GM12891 (cell line): ENCODE measurements at places on chromosomes 5 and 9.
A peak's percentile ranks its signal among the peaks of the same experiment; 100 is the strongest.

GRCh38 chr9:134812343-134812673 is 68.3 kb upstream of the FCN2 start:
- DNase-seq, result no peak

- no peak for DNase-seq
Measured at GRCh38 chr9:112224401-112225289, 49.5 kb upstream of the SUSD1 start.

- DNase-seq, result no peak
Measured at GRCh38 chr5:149345892-149346222, 558 bp downstream of the GRPEL2 start.

DNA sequence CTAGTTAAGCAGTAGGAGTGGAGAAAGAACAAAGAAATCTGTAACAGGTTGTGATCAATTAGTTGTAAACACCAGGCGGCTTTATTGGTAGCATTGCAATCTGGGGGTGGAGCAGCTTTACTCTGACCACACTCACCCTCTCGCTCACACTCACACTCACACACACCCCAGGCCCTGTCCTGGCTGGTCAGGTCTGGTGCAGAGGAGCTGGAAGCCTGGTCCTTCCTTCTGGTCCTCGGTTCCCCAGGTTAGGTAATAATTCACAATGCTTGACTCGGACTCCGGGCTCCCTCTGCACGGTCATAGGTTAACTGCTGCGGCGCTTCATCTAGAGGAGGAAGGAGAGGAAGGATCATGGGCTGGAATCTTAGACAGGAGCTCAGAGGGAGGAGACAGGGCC is 1.6 kb downstream of the CCL19 start:
- no peak for DNase-seq

DNA sequence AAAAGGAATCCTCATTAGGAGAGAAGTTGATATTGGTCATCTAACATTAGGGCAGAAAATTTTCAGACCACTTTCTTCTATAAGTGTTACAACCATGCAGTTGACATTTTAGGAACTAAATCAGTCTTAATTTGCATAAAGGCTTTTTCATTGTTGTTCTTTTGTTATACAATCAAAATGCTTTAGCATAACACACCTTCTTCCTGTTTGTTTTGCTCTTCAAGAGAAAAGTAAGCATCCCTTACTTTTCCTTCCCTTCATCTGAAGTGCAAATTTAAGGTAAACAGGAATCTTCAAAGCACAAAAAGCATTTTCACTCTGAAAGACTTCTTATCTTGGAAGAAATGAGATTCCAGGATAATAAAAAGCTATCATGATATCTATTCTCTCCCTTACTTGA is 273.6 kb downstream of the PTPRD start:
- no peak for DNase-seq

DNA sequence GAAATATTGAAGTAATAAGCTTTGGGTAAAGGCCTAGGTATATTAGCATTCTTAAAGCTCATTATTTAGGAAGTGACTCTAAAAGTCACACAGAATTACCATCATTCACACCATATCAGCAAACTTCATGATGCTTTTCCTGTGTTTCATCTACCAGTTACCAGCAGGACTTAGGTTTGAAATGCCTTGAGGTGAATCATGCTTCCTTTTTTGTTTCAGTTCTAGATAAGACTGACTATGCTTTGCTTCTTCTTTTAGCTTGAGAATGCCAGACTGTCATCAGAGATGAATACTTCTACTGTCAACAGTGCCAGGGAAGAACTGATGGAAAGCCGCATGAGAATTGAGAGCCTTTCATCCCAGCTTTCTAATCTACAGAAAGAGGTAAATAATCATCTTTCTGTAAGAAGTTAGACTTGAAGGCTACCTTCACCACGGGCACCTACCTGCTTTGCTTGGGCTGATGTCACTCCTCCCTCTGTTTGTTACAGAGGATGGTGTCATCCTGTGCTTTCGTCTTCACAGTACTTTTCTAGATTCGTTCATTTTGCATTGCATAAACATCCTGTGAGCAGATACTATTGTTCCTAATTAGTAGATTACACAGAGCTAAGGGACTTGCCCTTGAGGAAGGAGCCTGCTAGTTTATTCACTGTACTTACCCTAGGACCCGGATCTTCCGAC is 34.7 kb downstream of the LMNB1 start:
- no peak for DNase-seq

DNA sequence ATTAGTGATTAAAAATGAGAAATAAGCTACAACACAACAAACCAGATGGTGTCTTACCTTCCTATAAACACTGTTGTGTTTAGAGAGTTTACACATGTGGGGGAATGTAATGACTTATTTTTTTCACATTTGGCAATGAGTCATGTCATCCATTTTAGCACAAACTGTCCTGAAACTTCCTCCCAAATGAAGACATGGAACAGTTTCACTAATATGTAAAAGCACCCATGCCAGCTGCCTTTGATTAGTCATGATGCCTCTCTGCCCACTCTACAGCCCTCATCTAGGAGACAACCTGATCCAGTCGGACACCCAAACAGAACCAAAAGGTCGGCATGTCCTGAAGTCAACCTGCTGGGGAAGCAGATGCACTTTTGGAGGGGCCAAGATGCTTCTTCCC is 98.2 kb downstream of the SEMA5A start:
- DNase-seq, result no peak

GRCh38 chr9:133733796-133734533 is 4.2 kb downstream of the SARDH start:
- no peak for DNase-seq

- no peak for DNase-seq
Measured at GRCh38 chr5:65366655-65367054, 115.1 kb downstream of the ADAMTS6 start.

- DNase-seq, result no peak
Measured at GRCh38 chr9:35162605-35163315, 951 bp downstream of the UNC13B start.

DNA sequence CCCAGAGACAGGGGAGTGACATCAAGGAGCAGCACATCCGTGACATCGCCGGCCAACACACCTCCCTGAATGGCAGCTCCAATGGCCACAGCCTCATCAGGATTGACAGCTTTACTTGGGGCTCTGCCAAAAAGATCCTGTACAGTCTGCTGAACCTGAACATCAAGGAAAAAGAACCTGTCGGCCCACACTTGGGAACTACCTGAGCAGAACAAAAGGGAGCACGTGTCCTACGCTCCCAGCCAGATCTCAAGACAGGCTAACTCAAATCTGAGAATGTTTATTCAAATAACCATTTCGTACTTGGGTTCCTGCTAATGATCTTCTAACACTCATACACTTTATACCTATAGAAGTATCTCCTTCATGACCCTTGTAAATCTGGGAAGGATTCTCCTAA is 15.3 kb downstream of the HSPA9 start:
- no peak for DNase-seq

GRCh38 chr5:124528838-124529237 is 217.6 kb downstream of the ZNF608 start:
- no peak for DNase-seq

GRCh38 chr9:17907779-17908508 is 329.1 kb downstream of the SH3GL2 start:
- DNase-seq, result no peak

- no peak for DNase-seq
Measured at GRCh38 chr9:121826711-121827110, 175.3 kb downstream of the DAB2IP start.

GRCh38 chr5:98839469-98840383 is 66.3 kb downstream of the RGMB start:
- peak; percentile 9 for DNase-seq

DNA sequence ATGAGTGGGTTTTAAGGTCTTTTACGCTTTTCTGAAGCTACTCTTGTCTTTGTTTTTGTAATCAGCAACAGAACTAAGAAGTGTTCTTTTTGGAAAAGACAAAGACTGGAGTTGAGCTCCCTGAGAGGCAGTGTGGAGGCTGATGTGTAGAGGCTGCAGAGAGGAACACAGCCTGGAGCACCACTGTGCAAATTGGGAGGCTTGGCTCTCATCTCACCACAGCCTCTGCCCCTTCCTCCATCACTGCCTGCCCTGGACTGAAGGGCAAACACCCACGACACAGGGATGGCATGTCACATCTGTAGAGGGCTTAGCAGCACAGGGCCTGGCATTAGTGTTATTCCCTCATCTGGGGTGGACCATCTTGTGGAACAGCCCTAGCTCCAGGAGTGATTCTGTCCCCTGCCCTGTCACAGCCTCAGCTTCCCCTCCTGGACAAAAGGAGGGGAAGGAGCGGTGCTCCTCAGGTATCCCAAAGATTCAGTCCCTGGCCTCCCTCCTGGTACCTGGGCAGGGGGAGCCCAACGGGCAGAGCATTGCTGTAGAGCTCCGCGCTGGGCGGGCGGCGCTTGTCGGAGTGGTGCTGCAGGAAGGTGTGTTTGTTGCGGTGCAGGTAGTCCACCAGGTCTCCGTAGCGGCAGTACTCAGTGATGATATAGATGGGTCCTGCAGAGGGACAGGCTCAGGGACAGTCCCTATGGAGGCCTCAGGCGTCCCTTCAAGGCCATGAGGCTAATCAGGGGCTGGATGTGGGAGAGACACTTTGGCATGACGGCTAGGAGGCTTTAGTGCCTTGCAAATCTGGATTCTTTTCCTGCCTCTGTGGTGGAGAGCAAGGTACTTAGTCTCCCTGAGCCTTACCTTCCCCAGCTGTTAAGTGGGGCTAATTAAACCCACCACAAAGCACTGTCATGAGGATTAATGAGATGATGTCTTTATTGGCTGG is 32.8 kb downstream of the PDGFRB start:
- no peak for DNase-seq

GRCh38 chr5:69364850-69365249 is 4.5 kb downstream of the AK6 start:
- DNase-seq, result no peak

- DNase-seq, result no peak
Measured at GRCh38 chr5:80986382-80986781, 26.2 kb downstream of the RASGRF2 start.

DNA sequence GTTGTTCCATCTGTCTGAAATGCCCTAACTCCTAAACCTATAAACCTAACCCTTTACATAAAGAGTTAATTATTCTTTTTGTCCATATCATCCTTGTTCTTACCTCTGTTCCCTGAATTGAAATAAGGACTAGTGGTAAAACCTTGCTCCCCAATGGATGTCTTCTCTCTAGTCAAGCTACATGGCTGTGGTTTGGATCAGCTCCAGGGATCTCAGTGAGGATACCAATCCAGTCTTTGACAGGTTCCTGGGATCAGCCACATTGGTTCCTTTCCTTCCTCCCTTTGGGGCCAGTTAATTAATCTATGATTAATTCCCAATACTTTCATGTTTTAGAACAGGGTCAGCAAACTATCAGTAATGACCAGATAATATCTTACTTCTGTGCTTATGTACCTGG is 151.6 kb downstream of the SIL1 start:
- no peak for DNase-seq

DNA sequence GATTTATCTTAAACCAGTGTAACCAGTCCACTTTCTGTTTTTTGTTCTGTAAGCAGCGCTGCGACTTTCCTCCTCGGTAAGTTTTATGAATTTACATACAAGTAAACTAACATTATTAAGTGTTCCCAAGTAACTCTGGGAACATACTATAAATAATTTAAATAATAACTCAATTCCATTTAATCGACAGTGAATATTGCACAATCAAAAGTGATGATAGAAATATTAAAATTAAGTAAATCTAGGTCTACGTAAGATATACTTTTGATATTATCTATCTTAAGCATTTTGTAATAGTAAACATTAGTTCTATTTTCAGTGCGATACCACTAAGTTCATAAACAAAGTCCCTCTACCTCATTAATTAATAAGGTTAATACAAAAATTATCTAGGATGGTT is 7.8 kb downstream of the NFIB start:
- no peak for DNase-seq

DNA sequence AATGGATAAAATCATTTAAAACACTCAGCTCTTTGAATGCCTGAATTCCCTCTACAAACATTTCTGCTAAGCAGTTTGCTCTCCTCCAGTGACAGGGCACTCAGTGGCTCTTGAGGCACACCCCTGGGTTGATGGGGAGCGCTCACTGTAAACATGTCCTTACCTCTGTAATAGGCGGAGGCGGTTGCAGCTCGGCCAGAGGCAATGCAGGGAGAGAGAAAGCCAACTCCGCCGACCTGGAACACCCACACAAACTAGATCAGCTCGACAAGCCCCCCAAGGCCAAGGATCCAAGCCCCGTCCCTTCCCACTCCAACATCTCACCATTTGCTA is 329 bp downstream of the CDC23 start:
- peak; percentile 9 for DNase-seq

DNA sequence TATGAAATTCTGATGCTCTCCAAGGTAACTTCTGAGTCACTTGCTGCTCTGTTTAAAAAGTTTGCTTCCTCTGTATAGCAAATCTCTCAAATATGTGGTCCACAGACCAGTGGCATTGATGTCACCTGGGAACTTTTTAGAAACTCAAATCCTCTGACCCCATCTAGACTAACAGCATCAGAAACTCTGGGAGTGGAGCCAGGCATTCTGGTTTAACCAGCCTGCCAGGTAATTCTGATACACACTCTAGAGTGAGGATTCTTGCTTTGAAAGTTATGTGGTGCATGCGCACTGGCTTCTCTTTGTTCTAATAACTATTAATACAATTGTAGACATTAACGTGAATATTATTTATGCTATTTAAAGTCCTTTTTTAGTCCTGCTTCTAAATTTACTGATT is 298.1 kb downstream of the SLF1 start:
- no peak for DNase-seq

GRCh38 chr5:6287176-6287575 is 91.2 kb downstream of the MED10 start:
- DNase-seq, result no peak

GRCh38 chr5:6574537-6575245 is 58.2 kb downstream of the NSUN2 start:
- no peak for DNase-seq

DNA sequence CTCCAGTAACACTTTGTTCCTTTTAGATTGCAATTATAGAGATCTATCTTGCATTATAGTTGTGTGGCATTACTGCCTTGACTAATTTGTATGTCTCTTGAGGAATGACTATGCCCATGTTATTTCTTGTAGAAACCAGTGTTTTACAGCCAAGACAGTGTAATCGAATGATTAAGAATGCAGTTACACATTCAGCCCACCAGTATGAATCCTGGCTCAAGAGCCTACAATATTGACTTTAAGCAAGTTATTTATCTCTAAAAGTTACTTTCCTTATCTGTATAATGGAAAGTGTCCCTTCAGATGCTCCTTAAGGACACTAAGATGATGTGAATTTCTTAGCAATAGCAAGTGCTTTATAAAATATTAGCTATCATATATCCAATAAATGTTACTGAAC is 9.7 kb upstream of the SNX24 start:
- no peak for DNase-seq

DNA sequence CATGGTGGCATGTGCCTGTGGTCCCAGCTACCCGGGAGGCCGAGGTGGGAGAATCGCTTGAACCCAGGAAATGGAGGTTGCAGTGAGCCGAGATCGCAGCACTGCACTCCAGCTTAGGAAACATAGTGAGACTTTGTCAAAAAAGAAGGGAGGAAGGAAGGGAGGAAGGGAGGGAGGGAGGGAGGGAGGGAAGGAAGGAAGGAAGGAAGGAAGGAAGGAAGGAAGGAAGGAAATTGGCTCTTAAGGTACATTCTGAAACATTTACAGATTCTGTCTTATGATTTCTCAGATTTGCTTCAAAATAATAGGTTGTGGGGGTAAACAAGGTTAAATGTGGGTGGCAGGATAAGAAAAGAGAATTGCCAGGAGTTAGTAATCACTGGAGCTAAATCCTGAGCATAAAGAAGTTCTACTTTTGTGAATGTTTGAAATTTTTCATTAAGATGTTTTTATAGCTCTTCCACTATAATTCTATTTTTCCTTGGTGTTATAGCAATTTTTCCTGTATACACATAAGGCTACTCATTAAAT is 2.1 kb upstream of the UGT3A2 start:
- DNase-seq, result no peak
